ENCODE measurements at places on chromosomes 3 and 15. TPM values are rescaled to one million over a fixed set of nuclear protein-coding genes. Genes with fewer than 3 reads are reported as not detected.
A peak's percentile ranks its signal among the peaks of the same experiment; 100 is the strongest.

The MED12L gene
- total RNA-seq = 0.58 TPM

GRCh38 chr3:168094580-168094876 lies 1.2 kb downstream of the GOLIM4 start:
- peak overlapping the region; percentile 92 for H3K4me3 ChIP-seq
- no peaks in the 10 kb centered on the region for H3K27me3 ChIP-seq
- no peak overlapping the region for H3K27ac ChIP-seq
- no peak for DNase-seq
- H3K4me1 ChIP-seq = peaks cover 17% of the 10 kb centered on the region

- H3K36me3 ChIP-seq = no peaks in the 10 kb centered on the region
- no peaks in the 10 kb centered on the region for H3K27me3 ChIP-seq
- H3K4me3 ChIP-seq = no peak overlapping the region
- no peak overlapping the region for H3K27ac ChIP-seq
Measured at GRCh38 chr3:124764746-124765145, 34.5 kb downstream of the UMPS start.

DNA sequence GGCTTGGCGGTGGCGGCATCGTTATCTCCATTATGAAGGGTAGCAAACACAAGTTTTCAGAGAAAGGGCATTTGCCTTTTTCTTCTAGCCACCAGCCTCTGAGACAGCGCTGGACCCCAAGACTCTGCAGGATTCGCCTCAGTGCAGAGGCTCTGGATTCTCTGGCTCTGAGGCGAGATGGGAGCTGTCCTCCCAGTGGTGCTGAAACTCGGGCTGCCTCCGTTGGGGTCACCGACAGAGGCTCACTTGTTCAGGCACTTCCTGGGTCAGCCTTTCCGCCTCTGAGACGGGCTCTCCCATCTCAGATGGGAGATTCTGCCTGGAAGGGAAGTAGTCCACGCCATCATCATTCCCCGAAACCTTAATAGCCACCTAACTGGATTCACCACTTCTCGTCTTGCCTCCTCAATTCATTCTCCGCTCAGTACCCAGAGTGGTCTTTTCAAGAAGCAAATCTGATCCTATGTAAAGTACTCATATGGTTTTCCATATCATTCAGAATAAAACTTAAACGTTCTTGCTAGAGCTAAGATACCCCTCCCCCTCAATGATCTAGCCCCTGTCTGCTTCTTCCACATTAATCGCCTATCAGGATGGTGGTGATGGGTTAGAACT lies 76.9 kb downstream of the RHCG start:
- peaks cover 57% of the 10 kb centered on the region for H3K27me3 ChIP-seq
- no peak overlapping the region for H3K4me3 ChIP-seq
- no peak overlapping the region for H3K27ac ChIP-seq
- DNase-seq = no peak
- H3K36me3 ChIP-seq = no peaks in the 10 kb centered on the region
- H3K4me1 ChIP-seq = no peaks in the 10 kb centered on the region

GRCh38 chr15:60966316-60966715 lies 262.8 kb downstream of the RORA start:
- no peak overlapping the region for H3K4me3 ChIP-seq
- no peak overlapping the region for H3K27ac ChIP-seq
- no peaks in the 10 kb centered on the region for H3K4me1 ChIP-seq
- no peaks in the 10 kb centered on the region for H3K36me3 ChIP-seq
- peaks cover 2% of the 10 kb centered on the region for H3K27me3 ChIP-seq

- H3K27ac ChIP-seq = no peak overlapping the region
- H3K4me3 ChIP-seq = no peak overlapping the region
- no peaks in the 10 kb centered on the region for H3K27me3 ChIP-seq
- DNase-seq = no peak
- no peaks in the 10 kb centered on the region for H3K4me1 ChIP-seq
- no peaks in the 10 kb centered on the region for H3K36me3 ChIP-seq
Measured at GRCh38 chr15:52196891-52197290, 5.7 kb upstream of the GNB5 start.

GRCh38 chr3:42675909-42676308 lies 9.4 kb upstream of the KLHL40 start:
- no peaks in the 10 kb centered on the region for H3K27me3 ChIP-seq
- no peaks in the 10 kb centered on the region for H3K36me3 ChIP-seq
- H3K4me1 ChIP-seq = no peaks in the 10 kb centered on the region
- no peak overlapping the region for H3K27ac ChIP-seq

DNA sequence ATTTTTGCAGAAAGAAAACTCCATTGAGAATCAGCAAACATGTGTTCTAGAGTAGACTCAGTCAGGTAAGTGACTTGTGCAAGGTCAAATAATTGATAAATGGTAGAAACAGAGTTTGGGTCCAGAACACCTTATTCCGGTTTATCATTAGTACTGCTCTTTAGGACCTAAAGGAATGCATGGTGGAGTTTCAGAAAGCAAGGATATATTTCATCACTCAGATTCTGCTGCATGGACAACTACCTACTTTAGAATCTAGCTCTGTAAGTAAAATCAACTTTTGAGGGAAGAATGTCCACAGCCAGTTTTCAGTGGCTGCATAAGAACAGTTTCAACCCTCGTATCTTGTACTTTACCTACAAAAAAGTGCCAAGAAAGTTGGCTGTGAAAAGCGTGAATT lies 43.6 kb downstream of the TIMP4 start:
- H3K27me3 ChIP-seq = no peaks in the 10 kb centered on the region
- peaks cover under 1% of the 10 kb centered on the region for H3K4me1 ChIP-seq
- no peak for DNase-seq
- no peaks in the 10 kb centered on the region for H3K36me3 ChIP-seq
- H3K27ac ChIP-seq = no peak overlapping the region

GRCh38 chr3:192331749-192332385 lies 395.5 kb downstream of the FGF12 start:
- H3K27me3 ChIP-seq = no peaks in the 10 kb centered on the region
- H3K27ac ChIP-seq = no peak overlapping the region
- no peak overlapping the region for H3K4me3 ChIP-seq
- H3K36me3 ChIP-seq = no peaks in the 10 kb centered on the region

The ATP13A4 gene
- 1.9 TPM for total RNA-seq

DNA sequence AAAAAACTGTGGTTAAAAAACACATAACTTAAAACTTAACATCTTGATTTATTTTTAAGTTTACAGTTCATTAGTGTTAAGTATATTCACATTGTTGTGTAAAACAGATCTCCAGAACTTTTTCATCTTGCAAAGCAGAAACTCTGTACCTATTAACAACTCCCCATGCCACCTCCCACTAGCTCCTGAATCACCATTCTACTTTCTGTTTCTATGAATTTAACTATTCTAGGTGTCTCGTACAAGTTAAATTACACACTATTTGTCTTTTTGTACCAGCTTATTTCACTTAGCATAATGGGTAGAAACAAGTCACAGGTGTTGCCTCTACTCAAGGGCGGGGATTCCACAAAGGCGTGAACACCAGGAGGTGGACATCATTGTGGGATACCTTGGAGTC lies 43.2 kb downstream of the CRTC3 start:
- H3K27ac ChIP-seq = peak overlapping the region; percentile 9
- H3K27me3 ChIP-seq = no peaks in the 10 kb centered on the region
- H3K36me3 ChIP-seq = no peaks in the 10 kb centered on the region
- no peak for DNase-seq
- peaks cover 62% of the 10 kb centered on the region for H3K4me1 ChIP-seq

DNA sequence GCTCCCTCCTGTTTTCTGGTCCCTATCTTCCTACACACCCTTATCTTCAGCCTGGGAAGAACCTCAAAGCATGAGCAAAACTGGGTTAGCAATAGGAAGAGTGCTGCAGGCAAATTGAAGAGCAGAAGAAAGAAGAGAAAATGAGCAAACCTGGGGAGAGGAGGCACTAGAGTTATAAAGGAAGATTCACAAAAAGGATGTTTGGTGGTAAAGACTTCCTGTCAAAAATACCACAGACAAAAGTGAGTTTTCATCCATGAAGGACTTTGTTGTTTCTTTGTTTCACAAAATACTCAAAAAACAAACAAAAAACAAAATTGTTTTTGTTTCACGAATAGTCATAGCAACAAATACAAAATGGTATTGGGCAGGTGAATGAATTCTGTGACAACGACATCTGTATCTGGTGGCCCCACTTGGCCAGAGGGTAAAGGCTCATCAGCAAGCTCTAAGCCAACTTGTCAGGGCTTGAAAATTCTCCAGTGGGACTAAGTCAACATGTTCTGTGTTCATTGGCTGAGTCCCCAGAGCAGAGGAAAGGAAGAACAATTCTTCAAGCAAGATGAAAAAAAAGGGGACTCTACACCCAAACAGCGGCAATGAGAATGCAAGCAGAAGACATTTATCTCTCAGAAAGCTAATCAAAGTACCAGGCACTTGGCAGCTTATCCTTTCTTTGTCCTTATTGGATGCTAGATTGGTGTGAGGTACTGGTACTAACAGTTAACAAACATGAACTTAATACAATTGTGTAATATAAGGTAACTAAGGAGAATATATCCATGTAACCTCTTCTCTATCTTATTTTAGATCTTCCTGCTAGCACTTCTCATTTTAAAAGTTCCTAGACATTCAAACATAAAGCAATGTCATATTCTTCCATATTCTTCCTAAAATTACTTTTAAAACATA lies 9.7 kb downstream of the ATP8B4 start:
- H3K27me3 ChIP-seq = peaks cover 10% of the 10 kb centered on the region
- H3K36me3 ChIP-seq = no peaks in the 10 kb centered on the region
- peaks cover 19% of the 10 kb centered on the region for H3K4me1 ChIP-seq
- DNase-seq = no peak
